ENCODE measurements at places on chromosomes 13 and 19.

DNA sequence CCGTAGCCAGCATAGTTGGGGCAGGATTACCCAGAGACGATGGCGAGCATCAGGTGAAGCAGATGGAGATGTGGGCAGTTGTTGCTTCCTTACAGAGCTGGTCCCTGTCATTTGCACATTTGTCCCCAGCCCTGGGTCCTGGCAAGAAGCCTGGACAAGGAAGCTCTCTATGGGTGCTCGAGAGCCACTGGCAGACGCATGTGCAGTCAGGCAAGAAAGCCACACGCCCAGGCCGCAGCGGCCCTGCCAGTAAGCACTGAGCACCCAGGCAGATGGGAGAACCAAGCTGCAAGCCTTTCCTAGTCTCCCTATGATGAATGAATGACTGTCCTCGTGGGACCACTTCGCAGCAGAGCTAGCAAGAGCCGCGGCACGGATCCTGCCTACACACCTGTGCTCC, 182.8 kb downstream of the FOXO1 start:
- DNase-seq = no peak

DNA sequence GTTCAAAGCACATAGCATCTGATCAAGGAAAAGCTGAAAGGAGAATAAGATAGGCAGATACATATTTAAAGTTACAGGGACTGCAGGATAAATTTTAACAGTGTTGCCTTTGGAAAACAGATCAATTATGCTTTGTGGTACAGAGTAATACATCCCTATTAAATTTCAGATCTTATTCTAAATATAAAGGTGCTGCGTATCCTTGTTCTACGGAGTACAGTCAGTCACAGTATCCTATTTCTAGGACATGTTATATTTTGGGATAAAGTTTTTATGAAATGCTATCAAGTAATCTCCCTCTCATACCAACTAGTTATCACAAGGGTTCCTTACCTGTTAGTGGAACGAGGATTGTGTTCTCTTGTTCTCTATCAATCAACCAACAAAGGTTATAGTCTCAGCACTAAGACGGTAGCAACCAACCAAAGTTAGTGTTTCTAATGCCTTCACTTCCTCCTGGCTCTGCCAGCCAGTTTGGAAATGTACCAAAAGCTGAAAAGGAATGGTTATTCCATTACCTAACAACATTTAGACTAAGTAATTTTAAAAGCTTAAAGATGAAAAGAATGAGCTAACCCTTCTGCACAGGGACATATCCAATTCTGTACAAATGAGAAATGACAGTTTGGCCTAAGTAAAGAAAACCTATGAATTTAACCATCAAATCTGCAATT, 35.2 kb downstream of the TSC22D1 start:
- DNase-seq = no peak

- DNase-seq = no peak
Measured at GRCh38 chr13:109880371-109881346, 94.3 kb upstream of the IRS2 start.

- DNase-seq = no peak
Measured at GRCh38 chr19:55441692-55442321, 1.3 kb downstream of the SHISA7 start.

- no peak for DNase-seq
Measured at GRCh38 chr13:67070306-67070705, 159.8 kb downstream of the PCDH9 start.

- no peak for DNase-seq
Measured at GRCh38 chr19:7953060-7953459, 9.6 kb upstream of the TIMM44 start.

DNA sequence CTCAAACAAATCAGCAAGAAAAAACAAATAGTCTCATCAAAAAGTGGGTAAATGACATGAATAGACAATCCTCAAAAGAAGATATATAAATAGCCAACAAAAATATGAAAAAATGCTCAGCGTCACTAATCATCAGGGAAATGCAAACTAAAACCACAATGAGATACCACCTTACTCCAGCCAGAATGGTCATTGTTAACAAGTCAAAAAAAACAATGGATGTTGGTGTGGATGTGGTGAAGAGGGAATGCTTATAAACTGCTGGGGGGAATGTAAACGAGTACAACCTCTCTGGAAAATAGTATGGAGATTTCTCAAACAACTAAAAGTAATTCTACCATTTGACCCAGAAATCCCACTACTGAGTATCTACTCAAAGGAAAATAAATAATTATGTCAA, 239.2 kb upstream of the RFC3 start:
- DNase-seq = no peak

- no peak for DNase-seq
Measured at GRCh38 chr13:111399776-111400538, 79.5 kb downstream of the TEX29 start.

GRCh38 chr13:97257800-97258799, 36.0 kb downstream of the MBNL2 start:
- peak; percentile 54 for DNase-seq

- DNase-seq = no peak
Measured at GRCh38 chr13:51856027-51856736, 5.6 kb upstream of the CCDC70 start.

DNA sequence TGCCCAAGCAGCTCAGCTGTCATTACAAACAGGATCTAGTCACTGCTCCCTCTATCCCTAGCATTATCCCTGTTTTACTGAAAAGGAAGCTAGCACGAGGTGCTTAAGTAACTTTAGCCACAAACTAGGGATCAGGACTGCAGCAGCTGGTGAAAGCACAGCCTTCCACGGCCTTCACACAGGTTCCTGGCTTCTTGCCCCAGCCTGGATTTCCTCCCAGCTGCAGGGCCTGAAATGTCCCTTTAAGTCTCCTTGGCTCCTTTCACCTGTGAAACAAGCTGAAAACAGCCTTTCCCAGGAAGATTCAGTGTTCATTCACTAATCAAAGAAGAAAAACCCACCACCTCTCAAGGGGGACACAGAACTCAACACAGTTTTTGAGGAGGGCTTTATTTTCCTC, 754.5 kb downstream of the DIAPH3 start:
- DNase-seq = no peak

DNA sequence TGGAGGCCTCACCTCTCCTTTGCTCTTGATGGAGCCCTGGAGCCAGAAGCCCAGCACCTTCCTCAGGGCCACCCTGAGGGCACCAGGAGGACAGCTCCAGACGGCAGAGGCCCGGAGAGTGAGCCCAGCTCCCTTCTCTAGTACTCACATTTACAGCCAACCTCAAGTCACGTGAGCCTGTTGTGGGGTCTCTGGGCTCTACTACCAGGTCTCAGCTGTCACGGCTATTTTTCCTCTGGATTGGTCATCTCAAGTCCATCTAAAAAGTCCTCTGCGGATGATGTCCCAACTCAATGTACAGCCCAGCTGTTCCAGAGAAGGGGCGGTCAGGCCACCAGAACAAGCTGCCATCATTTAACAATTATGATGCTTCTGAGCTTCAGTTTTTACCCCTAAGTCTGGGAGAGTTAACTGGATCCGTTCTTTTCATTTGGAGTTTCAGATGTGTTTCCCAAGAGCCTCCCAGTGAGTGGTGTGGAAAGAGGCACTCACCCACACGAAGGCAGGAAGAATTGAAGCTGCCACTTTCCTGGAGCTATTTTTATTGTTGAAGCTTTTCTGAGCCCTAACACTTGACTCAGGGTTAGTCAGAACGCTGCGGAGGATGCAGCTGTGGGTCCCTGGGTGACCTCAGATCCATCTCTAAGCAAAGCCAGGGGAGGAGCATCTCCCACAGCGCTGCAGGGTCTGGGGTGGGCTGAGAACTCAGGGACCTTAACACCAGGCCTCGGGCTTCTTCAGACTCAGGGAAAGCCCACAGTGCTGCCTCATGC, 143.5 kb upstream of the UBL3 start:
- peak; percentile 3 for DNase-seq

- DNase-seq = no peak
Measured at GRCh38 chr13:72101768-72102400, 234.9 kb upstream of the DACH1 start.

DNA sequence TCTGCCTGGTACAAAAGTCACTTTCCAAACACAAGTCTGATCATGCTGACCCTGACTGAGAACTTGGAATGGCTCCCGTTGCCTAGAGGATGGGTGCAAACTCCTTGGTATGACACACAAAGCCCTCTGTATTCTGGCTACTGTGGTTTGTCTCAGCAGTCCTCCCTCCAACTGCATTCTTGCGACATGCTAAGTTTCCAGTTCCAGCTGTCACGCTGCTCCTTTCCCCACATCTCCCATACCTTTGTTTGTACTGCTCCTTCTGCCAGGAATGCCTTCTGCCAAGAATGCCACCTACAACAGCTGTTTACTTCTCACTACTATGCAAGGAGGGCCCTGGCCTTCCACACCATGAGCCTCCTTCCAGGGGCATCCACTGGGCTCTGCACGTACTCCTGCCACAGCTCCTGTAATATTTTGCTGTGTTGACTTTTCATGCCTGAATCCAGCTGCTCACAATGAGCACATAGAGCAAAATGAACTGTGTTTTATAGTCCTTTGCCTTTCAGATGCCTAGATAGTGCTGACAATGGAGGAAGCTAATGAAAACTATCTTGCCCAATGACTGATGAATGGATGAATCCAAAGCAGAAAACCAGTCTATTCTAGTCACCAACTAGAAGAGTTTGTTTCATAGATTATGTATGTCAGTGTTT, 543.7 kb downstream of the EFNB2 start:
- no peak for DNase-seq

DNA sequence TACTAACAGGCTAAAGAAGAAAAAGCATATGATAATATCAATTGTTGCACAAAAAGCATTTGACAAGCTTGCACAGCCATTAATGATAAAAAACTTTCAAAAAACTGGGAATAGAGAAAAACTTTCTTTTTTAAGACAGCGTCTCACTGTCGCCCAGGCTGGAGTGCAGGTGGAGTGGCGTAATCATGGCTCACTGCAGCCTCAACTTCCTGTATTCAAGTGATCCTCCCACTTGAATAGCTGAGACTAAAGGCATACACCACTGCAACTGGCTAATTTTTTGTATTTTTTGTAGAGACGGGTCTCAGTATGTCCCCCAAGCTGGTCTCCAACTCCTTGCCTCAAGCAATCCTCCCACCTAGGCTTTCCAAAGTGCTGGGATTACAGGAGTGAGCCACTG, 382.8 kb downstream of the TSHZ3 start:
- DNase-seq = no peak

- DNase-seq = no peak
Measured at GRCh38 chr13:106314417-106314816, 221.0 kb downstream of the EFNB2 start.

- DNase-seq = no peak
Measured at GRCh38 chr13:107076801-107077200, 508.9 kb upstream of the ARGLU1 start.

GRCh38 chr19:35154525-35155406, at the start of gene FXYD5:
Gene FXYD5, plus strand, starts transcription at chr19:35154735. Its CDS starts 816 bp downstream, at chr19:35155551.
- peak; percentile 66 for DNase-seq

DNA sequence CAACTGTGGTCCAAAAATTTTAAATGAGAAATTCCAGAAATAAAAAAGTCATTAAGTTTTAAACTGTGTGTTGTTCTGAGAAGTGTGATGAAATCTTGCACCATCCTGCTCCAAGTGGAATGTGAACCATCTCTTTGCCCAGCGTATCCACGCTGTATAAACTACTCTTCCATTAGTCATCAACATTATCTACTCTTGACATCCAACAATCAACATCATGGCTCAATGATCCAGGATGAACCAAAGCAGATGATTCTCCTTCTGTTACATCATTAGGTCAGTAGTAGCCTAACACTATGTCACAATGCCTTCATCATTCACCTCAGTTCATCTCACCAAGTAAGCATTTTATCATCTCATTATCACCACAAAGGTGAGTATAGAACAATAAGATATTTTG, 55.3 kb downstream of the SUCLA2 start:
- no peak for DNase-seq

GRCh38 chr19:15453906-15454860, 4.4 kb upstream of the WIZ start:
- DNase-seq = no peak

DNA sequence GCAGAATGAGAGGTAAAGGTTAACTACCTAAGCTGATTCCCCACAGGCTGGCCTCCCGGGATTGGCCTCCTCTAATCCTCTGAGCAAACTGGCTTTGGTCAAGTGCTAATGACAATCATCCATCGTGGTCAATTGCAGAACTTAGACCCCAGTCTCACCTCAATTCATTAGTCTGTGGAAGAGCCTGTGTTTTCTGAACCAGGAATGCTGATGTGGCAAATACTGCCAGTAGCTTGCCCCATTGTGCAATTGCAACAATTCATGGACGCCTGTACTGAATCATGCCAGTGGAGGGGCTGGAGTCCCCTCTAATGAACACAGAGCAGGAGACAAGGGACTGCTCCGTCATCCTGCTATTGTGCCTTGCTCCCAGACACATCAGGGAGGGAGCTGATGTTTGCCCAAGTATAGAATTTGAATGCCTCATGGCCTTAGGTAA, 1256.5 kb downstream of the EFNB2 start:
- no peak for DNase-seq

GRCh38 chr19:3851254-3852176, 17.3 kb downstream of the ZFR2 start:
- DNase-seq = no peak

GRCh38 chr19:4705413-4706131, 18.1 kb downstream of the DPP9 start:
- no peak for DNase-seq

DNA sequence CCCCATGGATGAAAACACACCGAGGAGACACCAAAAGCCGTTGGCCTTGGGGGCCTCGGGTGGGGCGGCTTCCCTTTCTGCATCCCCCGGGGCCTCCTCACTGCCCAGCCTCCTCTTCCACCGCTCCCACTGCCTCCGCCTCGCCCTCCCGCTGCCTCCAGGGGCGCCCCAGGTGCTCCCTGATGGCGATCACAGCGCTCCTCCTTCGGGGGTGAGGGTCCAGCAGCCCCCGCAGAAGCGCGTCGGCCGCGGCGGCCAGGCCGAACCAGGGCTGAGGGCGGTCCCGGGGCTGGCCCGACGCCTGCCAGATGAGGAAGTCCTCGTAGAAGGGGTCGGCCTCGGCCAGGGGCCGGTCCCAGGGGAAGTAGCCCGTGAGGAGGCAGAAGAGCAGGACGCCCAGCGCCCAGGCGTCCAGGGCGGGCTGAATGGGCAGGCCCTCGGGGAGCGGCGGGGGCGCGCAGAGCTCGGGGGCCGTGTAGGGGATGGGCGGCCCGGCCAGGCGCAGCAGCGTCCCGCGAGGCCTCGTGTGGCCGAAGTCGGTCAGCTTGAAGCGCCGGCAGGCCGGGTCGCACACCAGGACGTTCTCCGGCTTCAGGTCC, 7.2 kb downstream of the SBK2 start:
- no peak for DNase-seq
